Epithelial cell of prostate (primary cell): ENCODE measurements at places on chromosomes 5 and 9.
A peak's percentile ranks its signal among the peaks of the same experiment; 100 is the strongest.

- peak; percentile 27 for DNase-seq
Observed at GRCh38 chr5:128271859-128272464, 188.4 kb downstream of the SLC12A2 start.

DNA sequence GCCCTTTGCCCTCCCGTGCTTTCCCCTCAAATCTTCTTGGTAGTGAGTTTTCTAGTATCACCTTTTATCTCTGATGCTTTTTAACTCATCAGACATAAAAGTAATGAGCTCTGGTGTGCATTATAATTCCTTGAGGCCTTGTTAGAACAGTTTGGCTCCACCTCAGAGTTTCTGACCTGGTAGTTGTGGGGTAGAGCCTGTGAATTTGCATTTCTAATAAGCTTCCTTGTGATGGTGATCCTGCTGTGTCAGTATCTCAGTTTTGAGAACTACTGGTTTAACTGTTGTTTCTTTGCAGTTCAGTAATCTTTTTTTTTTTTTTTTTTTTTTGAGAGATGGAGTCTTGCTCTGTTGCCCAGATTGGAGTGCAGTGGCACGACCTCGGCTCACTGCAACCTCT lies 31.1 kb downstream of the UBE2D2 start:
- no peak for DNase-seq

GRCh38 chr5:142784401-142784955 lies 14.3 kb downstream of the ARHGAP26 start:
- DNase-seq = no peak

DNA sequence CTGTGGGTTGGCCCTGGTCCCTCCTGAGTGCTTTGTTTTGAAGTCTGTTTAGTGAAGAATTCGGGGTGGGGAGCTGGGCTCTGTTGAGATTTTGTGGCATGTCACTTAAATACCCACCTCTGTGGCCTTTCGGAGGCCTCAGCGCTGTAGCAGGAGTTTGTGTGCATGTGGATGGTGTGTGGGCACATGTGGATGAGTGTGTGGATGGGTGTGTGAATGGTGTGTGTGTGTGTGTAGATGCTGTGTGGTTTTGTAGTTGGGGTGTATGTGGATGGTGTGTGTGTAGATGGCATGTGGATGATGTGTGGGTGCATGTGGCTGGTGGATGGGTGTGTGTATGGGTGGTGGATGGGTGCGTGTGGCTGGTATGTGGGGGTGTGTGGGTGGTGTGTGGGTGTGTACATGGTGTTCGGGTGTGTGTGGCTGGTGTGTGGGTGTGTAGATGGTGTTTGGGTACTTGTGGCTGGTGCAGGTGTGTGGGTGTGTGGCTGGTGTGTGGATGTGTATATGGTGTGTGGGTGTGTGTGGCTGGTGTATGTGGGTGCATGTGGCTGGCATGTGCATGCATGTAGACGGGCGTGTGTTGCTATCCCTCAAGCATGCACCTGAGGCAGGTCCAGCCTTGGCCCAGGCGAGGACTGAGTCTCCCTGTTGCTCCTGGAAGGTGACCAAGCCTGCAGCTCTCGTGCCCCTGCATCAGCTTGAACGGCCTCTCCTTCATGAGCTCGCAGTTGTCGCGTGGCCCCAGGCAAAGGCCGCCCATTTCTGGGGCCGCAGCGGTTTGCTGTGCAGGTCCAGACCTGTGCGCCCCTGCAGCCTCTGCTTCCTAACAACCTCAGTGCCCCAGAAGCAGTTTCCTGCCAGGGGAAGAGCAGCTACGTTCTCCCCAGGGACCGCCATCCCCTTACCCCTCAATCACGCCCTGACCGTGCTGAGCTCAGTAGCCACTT lies 54.0 kb upstream of the FCN2 start:
- peak; percentile 29 for DNase-seq

- no peak for DNase-seq
Observed at GRCh38 chr9:6414247-6414641, 1.2 kb downstream of the UHRF2 start.

GRCh38 chr9:136990242-136990911 lies 1.8 kb upstream of the PAXX start:
- DNase-seq = no peak

DNA sequence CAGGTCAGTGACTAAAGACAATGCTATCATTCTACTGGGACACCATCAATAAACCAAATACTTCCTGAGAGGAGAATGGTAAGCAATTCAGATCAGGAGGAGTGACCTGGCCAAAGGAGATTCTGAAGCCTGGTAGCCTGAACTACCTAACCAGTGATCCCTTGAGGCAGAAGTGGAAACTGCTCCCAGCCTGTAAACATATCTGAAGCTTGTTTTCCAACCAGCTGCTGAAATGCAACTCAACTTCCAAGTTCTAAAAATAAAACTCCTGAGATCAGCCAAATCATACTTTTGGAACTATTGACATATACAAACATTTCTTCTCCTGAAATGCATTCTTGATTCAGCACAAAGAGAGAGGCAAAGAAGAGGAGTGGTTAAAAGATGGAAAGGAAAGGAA lies 204.1 kb downstream of the EBF1 start:
- DNase-seq = no peak

DNA sequence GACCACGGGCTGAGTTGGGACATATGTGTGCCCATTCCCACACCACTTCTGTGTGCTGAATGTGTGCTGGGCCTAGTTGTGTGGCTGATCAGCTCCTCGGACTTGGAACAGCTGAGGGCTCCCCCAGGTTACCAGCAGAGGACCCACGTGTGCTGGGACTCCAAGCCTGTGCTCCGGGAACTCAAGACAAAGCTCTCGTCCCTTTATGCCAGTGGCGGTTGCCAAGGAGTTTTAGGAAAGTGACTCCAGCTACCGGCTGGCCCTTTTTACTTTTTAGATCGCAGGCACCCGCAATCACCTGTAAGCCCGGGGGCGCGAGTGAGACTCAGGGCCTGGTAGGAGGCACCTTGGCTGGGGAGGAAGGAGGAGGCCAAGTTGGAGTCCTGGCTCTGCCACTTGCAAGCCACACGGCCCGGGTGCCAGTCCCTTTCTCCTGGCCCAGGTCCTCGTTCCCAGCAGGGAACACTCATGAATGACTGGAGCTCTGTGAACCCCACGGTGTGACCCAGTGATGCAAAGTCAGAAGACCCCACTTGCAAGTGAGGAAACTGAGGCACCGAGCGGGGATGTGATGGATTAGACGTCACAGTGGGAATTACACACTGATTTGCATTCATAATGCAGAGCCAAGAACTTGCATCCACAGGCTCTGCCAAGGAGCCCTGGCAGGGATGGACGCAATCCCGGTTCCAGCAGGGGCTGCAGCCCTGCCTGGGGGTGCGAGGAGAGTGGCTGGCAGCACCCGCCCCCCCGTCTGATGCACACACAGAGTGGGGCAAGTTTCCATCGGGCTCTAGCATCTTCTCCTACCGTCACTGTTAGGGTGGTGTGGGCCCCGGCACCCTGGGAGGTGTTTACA lies 26.9 kb downstream of the CRB2 start:
- DNase-seq = no peak

GRCh38 chr9:23635276-23635675 lies 190.8 kb downstream of the ELAVL2 start:
- no peak for DNase-seq

- DNase-seq = no peak
Observed at GRCh38 chr9:124800306-124801259, 23.6 kb downstream of the OLFML2A start.

DNA sequence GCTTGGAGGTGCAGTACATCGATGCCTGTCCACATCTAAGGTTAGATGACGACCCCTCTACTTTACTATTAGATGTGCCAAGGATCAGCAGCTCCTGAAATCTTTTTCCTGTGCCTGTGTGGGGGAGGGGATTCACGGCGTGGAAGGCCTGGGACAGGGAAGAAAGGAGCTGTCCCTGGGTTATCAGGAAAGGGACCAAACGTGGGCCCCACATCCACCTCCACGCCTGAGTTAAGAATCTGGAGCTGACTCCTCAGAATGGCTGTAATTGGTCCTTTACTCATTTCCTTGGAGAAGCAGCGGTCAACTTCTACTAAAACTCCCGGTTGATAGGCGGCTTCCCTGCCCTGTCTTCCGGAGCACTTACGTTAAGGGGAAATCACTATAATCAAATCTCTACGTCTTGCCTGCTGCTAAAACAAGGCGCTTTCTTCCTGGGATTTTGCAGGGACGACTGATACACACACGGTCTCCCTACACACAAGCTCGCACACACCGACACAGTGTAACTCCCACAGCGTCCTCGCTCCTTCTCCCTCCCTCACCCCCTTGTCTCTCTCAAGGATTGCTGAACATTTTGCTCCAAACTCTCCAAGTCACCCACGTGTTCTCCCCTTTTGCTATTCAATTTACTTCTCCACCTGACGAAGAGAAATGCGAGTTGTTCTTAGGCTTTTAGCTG lies 1.4 kb downstream of the PDE4D start:
- no peak for DNase-seq

- DNase-seq = no peak
Observed at GRCh38 chr5:136192015-136192525, 892 bp downstream of the SMIM32 start.

- no peak for DNase-seq
Observed at GRCh38 chr9:70760228-70760627, 345.8 kb upstream of the KLF9 start.

- no peak for DNase-seq
Observed at GRCh38 chr5:74866596-74867162, 492 bp upstream of the FAM169A start.

GRCh38 chr9:70113403-70114022 lies 69.9 kb downstream of the MAMDC2 start:
- no peak for DNase-seq

GRCh38 chr5:54868511-54869483 lies 116.6 kb downstream of the ESM1 start:
- no peak for DNase-seq

DNA sequence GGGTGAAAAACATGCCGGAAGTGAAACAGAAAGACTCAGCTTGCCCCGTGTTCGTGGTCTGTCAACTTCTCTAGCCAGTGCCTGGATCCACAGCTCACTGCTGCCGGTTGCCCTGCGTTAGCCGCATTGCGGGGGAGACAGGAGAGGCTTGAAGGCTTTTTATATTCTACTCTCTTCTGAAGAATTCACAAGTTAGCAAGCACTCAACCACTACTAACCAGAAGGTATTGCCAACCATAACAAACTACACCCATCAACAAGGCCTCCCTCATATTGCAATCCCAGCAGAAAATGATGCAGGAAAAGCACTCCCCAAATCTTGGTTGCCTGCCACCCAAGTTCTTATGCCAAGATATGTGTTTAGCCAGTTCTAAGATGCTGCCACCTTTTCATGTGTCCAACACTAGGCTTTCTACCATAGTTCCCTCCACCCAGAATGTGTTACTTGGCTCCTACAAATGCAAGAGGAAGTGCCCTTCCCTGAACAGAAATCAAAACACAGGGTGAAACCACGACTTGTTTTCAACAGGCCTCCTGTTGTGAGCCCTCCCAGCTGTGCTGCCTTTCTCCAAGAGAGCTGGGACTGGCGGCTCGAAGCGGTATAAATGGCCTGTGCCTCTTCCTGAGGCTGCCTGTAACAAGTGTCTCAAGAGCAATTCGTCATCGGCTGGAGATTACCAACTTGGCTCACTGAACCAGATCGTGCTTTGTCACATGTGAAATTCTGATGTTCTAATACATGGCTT lies 129.0 kb downstream of the SNX18 start:
- no peak for DNase-seq

DNA sequence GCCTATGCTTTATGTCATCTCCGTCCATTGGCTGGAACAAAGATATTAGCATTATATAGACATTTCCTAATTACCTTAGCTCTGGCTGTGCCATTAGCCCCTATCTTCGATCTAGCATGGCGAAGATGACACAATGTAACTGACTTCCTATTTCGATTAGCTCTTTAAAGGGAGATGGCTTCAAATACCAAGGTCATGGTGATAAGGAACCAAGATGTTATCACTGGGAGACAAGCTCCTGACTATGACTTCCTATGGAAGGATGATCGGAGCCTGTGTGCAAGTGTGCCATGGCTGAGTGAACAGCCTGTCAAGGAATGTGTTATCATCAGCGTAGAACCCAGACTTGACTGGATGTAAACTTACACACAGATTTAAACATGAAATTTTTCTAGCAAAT lies 602.1 kb downstream of the PSAT1 start:
- no peak for DNase-seq

DNA sequence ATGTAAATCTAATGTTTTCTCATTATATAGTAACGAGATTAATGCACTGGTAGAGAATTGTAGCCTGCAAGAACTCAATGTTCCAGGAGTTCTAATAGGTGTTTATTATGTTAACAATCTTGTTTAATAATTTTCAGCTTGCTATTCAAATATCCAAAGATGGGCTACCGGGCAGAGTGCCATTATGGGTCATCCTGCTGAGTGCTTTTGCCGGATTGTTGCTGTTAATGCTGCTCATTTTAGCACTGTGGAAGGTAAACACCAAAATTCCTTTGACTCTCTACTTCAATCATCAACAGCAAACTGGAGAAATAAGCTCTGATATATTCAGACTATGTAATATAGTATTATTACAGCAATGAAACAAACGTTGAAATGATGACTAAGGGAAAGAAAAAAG lies 41.9 kb upstream of the ITGA2 start:
- no peak for DNase-seq

GRCh38 chr5:165508286-165508685 lies 2002.9 kb downstream of the MAT2B start:
- DNase-seq = no peak

DNA sequence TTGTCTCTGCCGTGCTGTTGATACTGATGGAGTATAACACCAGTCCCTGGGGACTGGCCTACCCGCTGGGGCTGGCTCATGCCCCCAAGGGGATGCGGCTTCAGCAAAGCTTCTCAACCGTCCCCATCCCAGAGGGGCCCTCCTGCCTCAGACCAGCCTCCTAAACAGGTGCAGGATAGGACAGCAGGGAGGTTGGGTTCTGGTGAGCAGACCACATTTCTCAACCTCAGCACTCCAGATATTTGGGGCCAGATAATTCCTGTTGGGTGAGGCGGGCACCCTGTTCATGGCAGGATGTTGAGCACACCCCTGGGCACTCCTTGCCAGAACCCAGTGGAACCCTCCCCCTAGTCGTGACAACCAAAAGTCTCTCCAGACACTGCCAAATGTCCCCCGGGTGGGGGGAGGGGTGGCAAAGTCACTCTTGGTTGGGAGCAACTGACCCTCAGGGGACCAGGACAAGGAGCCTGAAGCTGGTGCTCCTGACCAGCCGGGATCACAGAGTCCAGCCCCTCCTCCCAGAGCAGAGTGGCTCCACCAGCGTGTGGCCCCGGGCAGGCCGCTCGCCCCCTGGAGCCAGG lies 107.8 kb downstream of the ZNF354C start:
- no peak for DNase-seq

GRCh38 chr5:165521816-165522610 lies 2016.6 kb downstream of the MAT2B start:
- DNase-seq = no peak

DNA sequence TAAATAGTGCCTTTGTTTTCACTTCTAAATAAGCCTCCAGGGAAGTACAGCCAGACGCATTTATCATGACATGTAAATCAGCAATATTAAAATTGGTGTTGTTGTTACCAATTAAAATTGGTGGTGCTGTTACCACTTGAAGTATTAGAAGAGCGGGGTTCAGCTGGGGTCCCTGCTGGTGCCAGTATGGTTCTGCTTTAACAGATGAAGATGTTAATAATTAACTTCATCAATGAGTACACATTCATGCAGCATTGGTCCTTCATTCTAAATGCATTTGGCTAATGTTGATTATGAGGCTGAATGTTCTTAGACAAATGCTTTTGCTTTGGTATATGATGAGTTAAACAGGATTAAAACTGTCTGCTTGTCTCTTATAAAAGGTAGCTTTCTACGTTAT lies 67.6 kb upstream of the TMC1 start:
- no peak for DNase-seq

GRCh38 chr5:37940931-37941623 lies 101.2 kb upstream of the GDNF start:
- peak; percentile 57 for DNase-seq
